ENCODE measurements at places on chromosomes 3 and 15.

- peak; percentile 87 for DNase-seq
Measured at GRCh38 chr15:95169541-95170459, 938.4 kb downstream of the MCTP2 start.

DNA sequence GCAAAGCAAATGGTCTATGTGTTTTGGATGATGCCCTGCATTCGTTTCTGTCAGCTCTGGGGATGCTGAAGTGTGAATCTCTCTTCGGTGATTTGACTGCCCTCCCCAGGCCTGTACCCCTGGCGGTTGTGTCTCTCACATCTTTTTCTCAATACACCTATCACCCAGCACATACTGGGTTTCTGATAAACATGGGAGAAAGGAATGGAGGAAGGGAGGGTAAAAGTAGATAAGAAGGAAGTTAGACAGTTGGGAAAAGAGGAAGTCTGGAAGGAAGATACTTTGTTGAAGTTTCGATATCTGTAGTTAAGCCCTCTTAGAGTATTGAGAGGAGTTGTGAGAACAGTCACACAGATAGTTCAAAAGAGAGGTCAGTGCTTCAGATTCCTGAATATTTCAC, 35.8 kb upstream of the LRTM1 start:
- DNase-seq = no peak

GRCh38 chr15:52010633-52011595, 8.1 kb upstream of the MAPK6 start:
- no peak for DNase-seq

GRCh38 chr15:68176601-68177000, 28.5 kb downstream of the CALML4 start:
- no peak for DNase-seq

- DNase-seq = no peak
Measured at GRCh38 chr15:53841651-53842050, 82.2 kb upstream of the WDR72 start.
